Stimulated activated CD8-positive, alpha-beta memory T cell treated with anti-CD3 and anti-CD28 coated beads, Interleukin-12 subunit alpha, Interleukin-12 subunit beta, amount 100 ng/mL, for 1 hour (primary cell): ENCODE measurements at places on chromosomes 5 and 9.

GRCh38 chr5:9498541-9499497 lies 47.1 kb downstream of the SEMA5A start:
- no peak for DNase-seq

GRCh38 chr9:93466416-93467061 lies 13.2 kb upstream of the FAM120AOS start:
- no peak for DNase-seq

DNA sequence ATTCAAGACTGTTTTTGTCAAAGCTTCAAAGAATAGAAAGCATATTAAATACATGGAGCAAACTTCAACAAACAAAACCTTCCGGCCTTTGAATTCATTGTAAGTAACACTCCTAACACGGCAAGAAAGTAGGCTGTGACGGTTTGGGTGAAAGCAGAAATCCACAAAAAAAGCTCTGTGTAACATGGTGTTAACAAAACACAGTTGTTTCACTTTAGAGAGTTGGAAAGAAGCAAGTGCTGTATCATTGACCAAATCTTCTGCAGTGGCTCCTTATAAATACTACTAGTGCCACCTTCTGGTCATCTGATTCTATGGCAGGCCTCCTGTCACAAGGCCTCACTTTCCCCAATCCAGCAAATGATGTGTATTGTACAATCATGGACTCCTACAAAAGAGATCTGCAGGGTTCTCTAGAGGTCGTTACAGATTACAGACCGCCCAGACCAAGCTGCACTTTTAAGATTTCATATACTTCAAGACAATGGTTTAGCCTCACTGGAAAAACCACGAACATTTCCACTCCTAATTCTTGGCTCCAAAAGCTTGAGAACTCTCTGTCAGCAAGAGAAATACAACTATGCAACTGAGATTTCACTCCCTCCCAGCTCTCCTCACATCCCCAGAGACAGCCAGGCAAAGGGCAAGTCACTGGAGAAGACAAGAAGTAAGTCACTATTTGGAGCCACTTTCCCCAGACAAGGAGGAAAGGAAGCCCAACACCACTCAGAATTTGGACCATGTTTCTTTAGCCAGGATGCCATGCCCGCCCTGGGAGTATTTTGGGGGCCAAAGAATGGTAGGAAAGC lies 196.2 kb downstream of the DTWD2 start:
- DNase-seq: no peak

DNA sequence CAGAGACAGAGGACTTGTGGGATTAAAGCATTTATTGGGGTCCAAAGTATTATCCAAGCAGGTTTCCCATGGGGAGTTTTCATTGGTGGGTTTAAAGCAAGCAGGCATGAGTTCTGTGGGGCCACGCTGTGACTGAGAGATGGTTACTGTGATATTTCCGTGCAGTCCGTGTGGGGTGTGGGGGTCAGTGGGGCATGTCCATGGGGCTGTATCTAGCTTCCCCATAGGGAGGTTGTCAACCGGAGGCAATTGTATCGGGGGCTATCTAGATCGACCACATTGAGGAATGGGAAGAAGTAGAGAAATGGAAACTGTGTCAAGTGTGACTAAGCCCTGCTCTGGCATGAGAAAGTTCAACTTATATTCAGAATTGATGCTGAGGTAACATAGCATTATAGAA lies 7.1 kb upstream of the RPS23 start:
- no peak for DNase-seq

DNA sequence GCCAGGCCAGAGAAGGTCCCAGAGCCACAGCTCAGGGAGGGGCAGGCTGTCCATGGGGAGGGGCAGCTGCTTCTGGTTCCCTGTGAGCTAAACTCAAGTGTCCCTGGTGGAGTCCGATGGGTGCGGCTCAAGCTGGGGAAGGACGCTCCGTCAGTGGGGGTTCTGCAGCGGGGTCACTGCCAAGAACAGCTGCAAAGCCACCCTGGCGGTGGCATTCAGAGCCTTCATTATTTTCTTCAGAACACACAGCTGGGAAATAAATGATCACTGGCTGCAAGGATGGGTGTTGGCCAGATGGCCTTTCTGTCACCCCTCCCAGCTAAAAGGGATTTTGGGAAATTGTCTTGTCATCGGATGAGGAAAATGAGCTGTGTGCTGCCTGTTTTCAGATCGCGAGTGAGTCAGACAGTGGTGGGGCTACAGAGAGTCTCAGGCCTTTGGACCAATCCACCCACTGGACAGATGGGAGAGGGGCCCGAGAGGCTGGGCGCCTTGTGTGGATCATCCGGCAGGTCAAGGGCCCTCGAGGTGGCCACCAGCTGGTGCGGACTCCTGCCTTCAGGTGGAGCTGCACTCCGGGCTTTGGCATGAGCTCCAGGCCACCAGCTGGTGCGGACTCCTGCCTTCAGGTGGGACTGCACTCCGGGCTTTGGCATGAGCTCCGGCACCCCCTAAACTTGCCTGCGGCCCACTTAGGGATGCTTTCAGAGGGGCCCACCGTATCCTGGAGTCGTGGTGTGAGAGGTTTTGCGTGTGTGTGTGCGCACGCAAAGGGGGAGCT lies 17.9 kb upstream of the GFPT2 start:
- DNase-seq: no peak

DNA sequence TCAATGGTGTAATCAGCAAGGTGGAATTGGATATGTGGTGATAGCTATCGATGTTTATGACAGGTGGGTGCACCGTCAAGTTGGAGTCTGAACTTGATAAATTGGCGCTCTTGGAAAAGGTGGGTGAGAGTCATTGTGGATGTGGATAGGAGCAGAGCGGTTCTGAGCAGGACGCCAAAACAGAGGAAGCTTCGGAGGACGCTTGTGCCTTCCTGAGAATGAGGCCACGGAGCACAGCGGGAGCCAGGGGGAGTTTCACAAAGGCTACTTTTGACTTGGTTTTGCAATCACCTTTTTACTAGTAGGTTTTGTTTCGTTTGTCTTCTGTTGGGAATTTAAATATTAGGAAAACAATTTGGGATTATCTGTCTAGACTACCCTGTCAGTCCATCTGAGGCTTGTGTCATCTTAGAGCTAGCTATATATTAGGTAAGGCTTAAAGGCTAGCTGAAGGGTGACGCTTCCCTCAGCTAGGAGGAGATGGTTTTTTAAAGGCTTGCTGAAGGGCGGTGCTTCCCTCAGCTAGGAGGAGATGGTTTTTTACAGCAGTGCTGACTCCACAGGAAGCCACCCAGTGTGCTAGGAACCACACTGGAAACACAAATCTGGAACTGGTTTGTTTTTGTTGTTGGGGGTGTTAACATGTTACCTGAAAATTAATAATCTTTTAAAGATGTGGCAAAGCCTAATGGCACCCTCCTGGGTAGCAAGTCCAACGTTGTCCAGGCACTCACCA lies 142.4 kb upstream of the IRX4 start:
- no peak for DNase-seq

DNA sequence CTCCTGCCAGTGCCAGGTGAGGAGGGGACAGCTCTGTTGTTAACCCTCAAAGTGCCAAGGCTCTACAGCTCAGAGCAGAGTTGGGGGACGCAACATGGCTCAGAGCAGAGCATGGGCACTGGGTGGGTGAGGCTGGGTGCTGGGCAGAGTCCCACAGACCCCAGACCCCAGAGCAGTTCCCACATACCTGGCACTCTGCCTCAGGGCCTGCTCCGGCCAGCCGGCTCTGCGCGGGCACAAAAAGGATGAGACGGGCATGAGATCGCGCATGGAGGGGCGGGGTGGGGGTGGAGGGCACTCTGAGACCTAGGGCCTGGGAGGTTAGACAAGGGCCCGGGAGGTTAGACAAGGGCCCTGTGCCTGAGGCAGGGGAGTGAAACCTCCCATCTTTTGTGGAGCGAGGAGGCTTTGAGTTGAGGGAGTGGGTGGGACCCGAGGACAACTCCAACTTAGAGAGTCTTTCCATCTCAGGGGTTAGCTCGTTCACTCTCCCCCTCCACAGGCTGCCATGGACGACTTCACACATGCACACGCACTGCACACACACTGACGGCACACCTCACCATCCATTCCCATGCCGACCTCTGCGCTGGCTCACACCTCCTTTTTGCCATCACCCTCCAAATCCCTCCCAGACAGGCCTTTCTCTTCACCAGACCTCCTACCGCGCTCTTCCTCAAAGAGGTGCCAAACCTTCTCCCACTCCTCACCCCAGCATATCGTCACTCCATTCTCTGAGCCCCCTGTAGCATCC lies 22.0 kb downstream of the PCDH1 start:
- no peak for DNase-seq

DNA sequence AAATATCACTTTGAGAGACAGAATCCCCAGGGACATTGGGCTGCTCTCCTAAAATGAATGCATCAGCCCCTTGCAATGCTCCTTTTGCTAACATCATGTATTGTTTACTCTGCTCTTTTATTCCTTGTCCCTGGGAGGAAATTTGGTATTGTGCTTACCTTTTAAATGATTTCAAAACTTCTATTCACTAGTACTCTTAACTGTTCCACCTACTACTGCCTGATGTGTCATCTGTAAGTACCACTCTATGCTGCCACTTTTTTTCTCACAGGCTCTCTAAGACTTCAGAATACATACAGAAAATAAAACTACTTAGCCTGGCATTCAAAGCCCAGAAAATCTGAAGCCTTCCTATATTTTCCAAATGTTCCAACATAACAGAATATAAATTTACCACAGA lies 667.2 kb downstream of the BRINP1 start:
- no peak for DNase-seq

DNA sequence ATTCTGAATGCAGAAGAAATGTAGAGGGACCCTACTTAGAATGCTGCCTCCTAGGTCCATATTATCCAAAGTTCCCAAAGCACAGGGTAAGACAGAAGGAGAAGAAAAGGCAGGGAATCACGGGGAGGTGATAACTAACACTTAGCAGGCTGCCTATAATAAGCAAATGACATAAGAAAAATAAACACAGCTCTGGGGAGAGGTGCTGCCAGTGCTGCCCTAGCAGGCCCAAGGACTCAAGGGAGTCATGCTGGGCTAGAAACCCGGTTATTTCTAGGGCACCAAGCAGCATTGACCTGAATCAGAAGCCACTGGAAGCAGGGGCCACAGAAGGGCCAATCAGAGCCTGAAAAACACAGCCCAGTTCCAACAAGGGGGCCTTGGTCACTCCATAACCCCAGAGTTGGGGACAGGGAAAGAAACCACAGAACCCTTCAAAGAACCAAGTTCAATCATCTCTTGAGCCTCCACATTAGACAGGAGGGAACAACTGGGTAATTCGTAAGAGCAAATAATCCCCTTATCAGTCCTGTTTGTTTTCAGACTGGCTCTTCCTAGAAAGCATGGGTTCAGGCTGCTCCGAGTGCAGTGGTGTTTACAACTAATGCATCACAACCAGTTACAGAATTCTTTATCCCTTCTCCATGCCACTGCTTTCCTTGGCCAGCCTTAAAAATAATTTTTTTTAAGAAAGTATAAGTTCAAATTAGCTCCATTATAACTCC lies 24.0 kb downstream of the NRG2 start:
- DNase-seq: no peak

- no peak for DNase-seq
These were observed 51.5 kb downstream of the ZFAND5 start for GRCh38 chr9:72313507-72313906.

- DNase-seq: no peak
These were observed 180.1 kb upstream of the MVB12B start for GRCh38 chr9:126146254-126147145.

GRCh38 chr9:68489646-68490045 lies 51.0 kb downstream of the TMEM252 start:
- no peak for DNase-seq

DNA sequence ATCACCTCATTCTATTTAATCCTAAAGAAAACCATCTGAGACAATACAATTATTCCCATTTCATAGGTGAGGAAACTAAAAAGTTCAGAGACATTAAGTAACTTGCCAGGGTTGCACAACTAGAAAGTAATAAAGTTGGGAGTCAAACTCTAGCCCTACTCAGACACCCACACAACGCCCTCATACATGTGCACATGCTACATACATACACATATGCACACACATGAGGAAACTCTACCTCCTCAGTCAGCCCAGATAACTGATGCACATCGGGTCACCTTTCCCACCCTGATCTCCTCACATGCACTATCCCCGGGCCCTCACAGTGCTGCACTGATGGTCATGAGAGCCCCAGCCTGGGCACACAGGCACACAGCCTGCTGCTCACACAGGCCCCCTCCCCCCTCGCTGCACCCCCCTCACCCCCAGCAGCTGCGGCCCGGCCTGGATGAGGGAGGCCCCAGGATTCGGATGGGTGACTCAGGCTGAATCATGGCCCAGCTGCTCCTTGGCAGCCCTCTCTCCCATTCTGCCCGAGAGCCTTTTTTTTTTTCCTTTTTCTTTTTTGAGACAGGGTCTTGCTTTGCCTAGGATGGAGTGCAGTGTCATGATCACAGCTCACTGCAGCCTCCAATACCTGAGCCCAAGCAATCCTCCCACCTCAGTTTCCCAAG lies 5.0 kb upstream of the GPRIN1 start:
- DNase-seq: no peak

DNA sequence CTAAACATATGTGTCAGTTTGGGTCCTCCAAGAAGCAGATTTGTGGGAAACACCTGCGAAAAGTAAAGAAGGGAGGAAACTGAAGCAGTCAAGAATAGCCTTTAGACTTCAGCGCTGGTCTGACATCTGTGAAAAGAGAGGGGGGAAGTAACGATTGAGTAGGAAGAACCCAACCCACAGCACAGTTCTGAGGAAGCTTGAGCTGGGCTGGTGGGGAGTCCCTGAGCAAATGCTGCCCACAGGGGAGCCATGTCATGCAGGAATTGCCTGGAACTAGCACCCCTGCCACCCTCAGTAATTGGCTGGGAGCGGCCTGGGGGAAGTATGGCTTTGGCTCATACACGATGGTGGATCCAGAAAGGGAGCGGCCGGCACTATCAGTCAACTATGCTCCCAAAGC lies 20.6 kb downstream of the FAM240B start:
- DNase-seq: no peak

- DNase-seq: no peak
These were observed 42.3 kb downstream of the RNF180 start for GRCh38 chr5:64207978-64208377.

GRCh38 chr9:125805586-125805985 lies 58.4 kb downstream of the PBX3 start:
- no peak for DNase-seq
